Activated CD4-positive, alpha-beta T cell treated with anti-CD3 and anti-CD28 coated beads, Interleukin-2, amount 50 U/mL, for 1 hour (primary cell): ENCODE measurements at places on chromosomes 2 and 18.
A peak's percentile ranks its signal among the peaks of the same experiment; 100 is the strongest.

GRCh38 chr2:179020156-179020750, 29.7 kb downstream of the CCDC141 start:
- peak; percentile 31 for DNase-seq

GRCh38 chr2:54013996-54014395, 43.2 kb upstream of the PSME4 start:
- DNase-seq, result peak; percentile 3

DNA sequence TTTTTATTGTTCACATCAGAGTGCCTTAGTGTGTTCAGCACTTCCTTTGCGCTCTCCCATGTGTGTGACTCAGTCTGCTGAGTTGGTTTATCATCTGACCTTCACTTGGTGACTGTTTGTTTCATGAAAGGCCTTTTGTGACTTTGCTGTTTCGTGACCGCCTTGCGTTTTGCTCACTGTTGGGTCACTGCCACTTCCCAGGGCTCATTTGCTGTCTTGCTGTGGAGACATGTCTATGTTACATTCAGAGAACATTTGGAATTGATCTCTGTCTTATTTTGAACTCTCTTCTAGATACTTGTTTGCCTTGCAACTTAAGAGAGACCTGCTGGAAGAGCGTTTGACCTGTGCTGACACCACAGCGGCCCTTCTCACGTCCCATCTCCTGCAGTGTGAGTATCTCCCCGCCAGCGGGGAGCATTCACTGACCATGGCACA, 54.7 kb downstream of the FARP2 start:
- no peak for DNase-seq

- no peak for DNase-seq
Observed at GRCh38 chr2:67272195-67272594, 124.9 kb upstream of the ETAA1 start.

- no peak for DNase-seq
Observed at GRCh38 chr2:24863641-24864040, 56.4 kb downstream of the ADCY3 start.

DNA sequence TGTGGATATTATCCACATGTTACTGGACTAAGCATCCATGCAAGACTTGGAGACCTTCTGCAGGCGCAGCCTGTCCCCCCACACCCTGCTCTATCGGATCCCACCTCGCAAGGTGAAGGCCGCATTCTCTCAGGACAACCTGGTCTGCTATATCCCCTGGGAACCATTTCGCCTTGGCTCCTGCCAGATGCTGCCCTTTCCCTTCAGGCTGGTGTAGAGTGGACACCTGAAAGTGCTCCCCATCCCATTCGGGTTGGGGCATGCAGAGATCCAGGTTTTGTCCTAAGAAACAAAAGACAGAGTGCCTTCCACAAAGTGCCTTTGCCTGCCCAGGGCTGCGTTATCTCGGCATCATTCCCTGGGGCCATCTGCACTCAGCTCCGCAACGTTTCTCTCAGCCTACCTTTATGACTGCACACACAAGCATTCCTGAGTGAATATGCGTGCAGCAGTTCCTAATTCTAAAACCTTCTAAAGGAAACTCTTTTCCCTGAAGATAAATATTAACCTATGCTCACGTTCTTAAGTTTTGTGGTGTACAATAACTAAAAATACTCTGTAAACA, 20.5 kb downstream of the FHL2 start:
- no peak for DNase-seq

- DNase-seq, result peak; percentile 21
Observed at GRCh38 chr2:84879584-84880394, 1.1 kb downstream of the TRABD2A start.

DNA sequence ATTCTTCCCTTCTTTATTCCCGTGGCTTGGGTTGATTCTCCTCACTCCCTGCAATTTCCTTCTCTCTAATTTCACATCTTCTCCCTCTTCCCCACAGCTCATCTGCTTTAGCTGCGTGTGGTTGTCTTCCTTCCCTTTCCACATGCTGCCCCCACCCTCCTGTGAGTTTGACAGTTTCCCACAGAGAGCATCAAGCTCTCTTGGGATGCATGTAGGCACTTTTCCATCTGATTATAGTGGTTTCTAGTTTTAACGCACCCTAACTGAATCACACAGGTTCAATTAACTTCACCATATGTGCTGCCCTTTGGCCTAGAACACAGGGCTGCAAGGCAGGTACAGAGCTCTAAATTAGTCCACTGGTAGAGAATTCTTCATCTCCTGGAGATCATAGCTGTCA, 110.5 kb downstream of the TACR1 start:
- DNase-seq, result no peak

DNA sequence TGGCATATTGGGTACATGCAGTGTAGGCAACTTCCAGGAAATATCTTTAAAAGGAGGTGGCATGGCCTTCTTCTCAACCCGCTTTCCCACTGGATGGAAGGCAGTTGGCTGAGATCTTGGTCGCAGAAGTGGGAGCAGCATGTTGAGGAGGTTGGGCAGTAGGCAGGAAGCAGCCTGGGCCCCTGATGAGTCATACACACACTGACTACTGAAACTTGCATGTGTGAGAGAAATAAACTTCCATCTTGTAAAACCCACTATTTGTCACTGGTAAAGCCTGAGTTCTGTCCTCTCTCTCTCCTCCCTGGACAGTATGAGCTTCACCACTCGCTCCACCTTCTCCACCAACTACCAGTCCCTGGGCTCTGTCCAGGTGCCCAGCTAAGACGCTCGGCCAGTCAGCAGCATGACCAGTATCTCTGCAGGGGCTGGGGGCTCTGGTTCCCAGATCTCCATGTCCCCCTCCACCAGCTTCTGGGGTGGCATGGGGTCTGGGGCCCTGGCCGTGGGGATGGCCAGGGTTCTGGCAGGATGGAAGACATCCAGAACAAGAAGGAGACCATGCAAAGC, 233.8 kb upstream of the SPRED2 start:
- no peak for DNase-seq

- no peak for DNase-seq
Observed at GRCh38 chr2:34254272-34254878, 655.3 kb upstream of the FAM98A start.
